ENCODE measurements at places on chromosomes 7 and 10.
A peak's percentile ranks its signal among the peaks of the same experiment; 100 is the strongest.

- DNase-seq, result no peak
These were observed 127.5 kb downstream of the ABCA13 start for GRCh38 chr7:48298779-48299178.

- no peak for DNase-seq
These were observed 280.0 kb downstream of the RPS24 start for GRCh38 chr10:78313636-78314035.

GRCh38 chr7:23357190-23358093, 58.3 kb downstream of the MALSU1 start:
- DNase-seq, result no peak

DNA sequence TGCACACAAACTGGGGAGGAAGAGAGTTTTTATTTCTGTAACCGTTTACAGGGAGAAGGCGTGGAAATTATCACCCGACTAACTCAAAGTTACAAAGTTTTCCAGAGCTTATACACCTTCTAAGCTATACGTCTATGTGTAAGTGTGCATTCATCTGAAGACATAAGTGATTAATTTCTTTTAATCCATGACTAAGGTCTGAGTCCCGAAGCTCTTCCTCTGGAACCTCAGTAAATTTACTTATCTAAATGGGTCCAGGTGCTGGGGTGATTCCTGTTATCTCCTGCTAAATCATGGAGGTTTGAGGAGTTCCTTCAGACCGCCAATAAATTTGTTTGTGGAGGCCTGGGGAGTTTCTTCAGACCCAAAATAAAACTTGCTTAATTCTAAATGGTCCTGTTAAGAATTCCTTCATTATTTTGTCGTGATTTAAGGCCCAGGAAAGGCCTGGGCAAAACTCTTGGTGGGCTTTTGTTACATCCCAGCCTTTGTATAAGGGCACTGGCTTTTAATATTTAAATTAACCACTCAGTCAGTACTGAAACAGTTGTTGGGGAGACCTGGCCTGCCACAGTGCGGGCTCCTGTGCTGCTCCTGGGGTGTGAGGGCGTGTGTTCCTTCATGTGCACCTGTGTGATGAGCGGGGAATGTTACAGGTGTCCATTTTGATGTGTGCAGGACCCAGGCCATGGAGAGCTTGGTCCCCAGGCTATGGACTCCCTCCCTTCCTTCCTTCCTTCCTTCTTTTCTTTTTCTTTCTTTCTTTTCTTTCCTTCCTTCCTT, 5.8 kb upstream of the METTL27 start:
- DNase-seq, result no peak

DNA sequence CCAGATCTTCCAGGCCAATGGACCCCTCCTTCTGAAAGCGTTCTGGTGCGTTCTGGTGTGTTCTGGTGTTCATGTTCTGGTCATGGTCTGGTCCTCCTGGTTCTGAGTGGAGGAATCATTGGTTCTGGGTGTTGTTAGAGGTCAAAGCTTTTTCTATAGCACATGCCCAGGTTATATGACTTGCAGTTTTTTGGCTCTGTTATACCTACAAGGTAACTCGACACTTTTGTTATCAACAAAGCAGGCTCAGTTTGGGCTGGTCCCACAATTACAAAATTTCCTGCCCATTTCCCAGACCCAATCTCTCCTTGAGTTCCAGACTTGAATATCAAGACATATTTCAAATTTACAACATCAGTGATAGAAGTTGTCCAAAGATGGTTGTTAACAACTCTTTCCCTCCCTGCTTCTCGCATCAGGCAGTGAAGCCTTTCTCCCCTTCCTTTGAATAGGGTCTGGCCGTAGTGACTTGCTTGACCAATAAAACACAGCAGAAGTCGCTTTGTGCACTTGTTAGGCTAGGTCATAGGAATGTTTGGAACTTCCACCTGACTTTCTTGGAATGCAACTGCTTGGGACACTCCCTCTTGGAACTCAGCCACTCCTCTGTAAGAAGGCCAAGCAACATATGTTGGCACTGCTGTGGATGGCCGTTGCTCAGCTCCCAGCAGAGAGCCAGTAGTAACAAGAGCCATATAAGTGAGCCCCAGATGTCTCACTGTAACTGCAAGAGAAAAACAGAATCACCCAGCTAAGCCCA, 83.1 kb upstream of the STEAP1B start:
- no peak for DNase-seq

DNA sequence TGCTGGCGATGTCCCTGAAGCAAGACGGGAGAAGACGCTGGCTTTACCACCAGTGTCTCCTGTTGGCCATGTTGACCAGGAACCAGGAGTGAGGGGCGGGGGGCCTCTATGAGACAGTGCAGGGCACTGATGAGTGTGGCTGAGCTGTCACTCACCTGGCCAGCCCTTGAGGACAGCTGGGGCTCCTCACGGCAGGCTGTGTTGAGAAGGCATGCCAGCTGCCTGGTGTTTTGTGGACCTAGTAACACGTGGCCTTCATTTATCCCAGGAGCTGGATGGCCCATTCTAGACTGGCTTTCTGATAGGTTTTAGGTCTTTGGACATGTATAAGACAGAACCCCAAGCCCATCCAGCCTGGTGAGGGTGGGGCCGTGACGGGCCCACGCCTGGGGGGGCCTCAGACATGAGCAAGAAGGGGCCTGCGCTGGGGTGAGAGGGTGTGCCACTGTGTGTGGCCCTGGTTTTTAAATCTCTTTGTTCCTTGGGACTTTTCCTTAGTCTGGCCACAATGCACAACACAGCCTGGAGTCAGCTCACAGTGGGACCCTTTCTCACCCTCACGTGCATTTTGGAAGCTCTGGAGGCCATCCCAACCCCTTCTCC, 10.5 kb downstream of the RHBDD2 start:
- DNase-seq, result no peak

DNA sequence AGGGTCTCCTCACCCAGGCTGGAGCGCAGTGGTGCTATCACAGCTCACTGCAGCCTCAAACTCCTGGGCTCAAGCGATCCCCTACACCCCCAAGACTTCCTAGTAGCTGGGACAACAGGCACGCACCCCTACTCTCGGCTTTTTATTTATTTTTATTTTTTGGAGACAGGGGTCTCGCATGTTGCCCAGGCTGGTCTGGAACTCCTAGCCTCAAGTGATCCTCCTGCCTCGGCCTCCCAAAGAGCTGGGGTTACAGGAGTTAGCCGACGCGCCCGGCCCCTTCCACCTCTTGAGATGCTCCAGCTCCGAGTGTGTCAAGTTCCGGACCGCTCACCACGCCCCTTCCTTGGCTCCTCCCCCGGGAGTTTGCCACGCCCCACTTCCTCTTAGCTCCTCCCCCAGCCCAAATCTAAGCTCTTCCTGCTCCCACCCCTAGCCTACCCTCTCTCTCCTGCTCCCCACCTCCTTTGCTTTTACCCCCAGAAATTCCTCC, 6.3 kb downstream of the NAT16 start:
- no peak for DNase-seq

DNA sequence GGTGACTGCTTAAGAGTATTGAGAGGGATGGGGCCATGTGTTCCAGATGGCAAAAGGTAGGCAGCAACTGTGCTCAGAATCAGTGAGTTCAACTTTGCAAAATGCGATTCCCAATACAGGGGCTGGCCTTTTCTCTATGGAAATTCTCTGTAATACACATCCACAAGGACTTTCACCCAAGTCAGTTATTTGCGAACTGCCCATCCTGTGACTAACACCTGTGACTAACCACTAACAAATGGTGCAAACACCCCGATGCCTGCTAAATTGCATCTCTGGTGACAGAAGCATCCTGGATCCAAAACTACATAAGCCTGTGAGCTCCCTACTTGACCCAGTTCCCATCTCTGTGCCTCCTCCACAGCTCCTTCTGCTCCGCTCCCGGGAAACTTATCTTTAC, 9.0 kb upstream of the CUZD1 start:
- DNase-seq, result no peak

GRCh38 chr10:22761569-22762220, 47.3 kb upstream of the PIP4K2A start:
- DNase-seq, result peak; percentile 39

DNA sequence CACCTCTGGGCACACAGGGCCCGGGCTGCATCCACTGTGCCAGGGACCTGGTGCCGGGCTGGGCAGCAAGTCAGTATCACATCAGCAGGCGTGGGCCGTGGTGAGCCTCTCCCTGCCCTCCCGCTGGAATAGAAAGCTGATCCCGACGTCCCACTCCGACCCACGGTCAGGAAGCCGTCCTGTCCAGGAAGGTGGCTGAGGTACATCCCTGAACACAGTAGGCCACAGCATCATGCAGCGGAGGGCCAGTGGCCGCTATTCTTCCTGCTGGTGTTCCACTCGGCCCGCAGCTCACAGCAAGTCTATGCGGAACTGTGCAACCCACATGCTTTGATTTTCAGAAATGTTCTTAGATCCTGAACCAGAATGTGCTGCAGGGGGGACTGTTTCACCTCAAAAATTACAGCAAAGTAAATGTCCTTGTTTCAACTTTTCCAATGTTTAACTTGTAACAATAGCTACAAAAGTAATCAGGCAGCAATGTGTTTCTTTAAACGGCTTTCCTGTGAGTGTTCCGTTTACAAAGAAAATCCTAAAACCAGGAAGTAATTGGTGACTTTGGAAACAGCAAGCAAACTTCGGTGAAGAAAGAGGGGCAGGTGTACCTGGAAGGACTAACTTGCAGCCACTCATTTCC, 676 bp upstream of the GPR146 start:
- no peak for DNase-seq

- DNase-seq, result no peak
These were observed 60.4 kb downstream of the VIPR2 start for GRCh38 chr7:159084069-159084801.

GRCh38 chr10:52004342-52004949, 305.1 kb upstream of the CSTF2T start:
- DNase-seq, result no peak
